ENCODE measurements at places on chromosomes 7 and 10.

DNA sequence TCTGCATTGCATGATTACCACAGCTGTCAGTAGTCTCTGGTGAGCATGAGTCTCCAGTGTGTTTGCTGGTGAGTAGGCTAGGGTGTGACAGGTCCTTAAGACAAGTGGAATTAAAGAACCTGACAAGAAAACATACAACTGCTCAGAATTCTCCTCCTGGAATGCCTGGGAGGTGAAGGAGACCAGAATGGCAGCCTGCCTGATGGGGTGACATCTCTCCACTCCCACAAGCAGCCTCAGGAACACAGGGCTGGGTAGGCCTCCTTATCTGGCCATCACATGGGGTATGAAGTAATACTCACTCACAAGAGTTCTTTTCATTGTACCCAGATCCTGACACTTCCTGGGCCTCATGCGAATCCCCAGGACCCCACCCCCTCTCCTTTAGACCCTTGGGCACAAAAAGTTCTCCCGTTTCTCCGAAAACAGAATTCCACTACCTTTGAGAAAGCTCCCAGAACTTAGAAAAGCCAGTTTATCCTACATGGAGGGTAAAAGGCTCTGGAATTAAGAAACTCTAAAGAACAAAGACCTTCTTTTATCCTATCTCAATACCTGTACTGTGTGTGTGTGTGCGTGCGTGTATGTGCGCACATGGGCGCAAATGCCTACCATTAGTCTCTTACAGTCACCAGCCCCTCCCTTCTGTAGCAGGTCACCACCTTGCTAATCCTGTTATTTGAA, 33.4 kb upstream of the C1GALT1 start:
- DNase-seq: no peak

GRCh38 chr7:132504852-132505251, 71.4 kb downstream of the PLXNA4 start:
- DNase-seq: no peak

GRCh38 chr7:137538361-137538762, 194.8 kb upstream of the PTN start:
- DNase-seq: no peak

DNA sequence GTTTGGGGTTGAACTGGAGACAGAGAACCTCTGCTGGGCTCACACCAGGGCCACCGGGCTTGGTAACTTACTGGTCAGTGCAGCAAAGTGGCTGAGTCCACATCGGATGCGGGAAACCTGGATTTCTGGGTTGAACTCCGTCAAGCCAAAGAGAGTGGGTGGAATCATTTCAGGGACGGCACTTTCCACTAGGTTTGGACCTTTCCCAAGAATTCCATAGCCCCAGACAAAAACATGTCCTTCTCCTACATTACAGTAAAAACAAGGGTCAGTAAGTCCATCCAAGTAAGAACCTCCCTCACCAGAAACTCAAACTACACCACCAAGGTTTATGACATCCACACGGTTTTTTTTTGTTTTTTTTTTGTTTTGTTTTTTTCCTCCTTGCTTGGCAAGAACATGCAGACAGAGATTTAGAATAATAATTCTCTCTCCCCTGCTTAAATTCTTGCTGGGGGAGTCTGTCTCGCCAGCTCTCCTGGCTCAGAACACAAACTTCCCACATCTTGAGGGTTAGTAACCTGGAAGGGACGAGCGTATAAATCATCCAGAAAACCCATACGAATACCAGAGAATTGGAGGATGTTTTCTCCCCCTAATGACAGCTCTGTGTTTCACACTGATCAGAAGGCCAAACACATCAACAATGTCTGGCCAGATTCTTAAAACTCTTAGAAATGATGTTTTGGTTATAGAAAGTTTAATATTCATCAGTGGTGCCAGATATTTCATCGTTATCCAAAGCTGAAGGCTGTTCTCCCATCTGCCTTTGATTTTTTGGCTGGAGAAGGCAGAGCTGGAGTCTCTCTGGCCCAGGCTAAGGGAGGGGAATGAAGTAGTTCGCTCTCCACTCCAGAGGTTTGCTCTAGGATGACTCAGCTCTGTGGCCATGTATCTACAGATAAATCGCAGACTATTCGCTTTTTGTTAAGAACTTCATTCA, 17.5 kb downstream of the RCC1L start:
- no peak for DNase-seq

GRCh38 chr7:124322561-124322960, 289.7 kb upstream of the TMEM229A start:
- DNase-seq: no peak

GRCh38 chr10:99433378-99434020, 3.1 kb upstream of the GOT1 start:
- no peak for DNase-seq

DNA sequence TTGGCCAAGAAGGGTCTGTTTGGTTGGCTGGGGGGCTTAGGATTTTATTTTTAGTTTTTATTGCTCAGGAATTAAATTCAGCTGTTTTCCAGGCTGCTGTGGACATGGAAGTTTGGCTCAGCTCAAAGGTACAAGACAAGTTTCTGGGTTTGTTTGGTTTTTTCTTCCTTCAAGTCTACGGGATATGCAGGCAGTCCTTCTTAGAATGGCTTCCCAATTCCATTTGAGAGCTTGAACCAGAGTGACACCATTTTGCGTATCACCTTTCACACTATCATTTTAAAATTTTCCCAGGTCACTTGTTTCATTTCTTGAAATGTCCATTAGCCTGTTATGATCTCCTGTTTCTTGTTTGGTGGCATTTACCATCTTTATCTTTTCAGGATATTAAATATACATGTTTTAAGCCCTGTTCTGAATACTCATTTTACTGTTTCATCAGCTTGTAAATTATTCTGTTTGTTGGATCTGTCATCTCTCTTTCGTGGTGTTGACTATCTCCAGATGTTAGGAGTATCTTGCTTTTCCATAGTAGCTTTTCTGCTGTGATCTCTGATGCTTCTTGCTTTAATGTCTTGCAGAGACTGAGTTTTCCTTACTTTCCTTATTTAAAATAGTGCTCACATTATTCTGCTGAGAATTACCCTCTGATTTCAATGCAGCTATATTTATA, 9.4 kb upstream of the TMEM168 start:
- DNase-seq: no peak

- no peak for DNase-seq
These were observed 69.7 kb downstream of the CALML3 start for GRCh38 chr10:5594271-5595049.

GRCh38 chr10:128326251-128326650, 200.0 kb upstream of the MKI67 start:
- no peak for DNase-seq

GRCh38 chr7:146956321-146956720, 839.7 kb downstream of the CNTNAP2 start:
- no peak for DNase-seq

DNA sequence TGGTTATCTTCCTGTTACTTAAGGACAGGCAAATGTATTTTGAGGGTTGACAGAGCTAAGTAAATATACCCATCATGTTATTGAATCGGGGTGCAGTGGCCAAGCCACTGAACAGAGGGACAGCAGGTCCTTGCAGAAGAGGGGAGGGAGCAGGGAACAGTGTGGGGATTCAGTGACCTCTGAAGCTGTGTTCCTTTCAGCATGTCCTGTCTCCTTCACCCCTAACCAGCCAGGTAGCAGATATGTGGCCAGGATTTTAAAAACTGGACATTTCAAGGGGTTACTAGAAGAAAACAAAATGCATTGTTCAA, 12.7 kb downstream of the ANK3 start:
- DNase-seq: no peak

DNA sequence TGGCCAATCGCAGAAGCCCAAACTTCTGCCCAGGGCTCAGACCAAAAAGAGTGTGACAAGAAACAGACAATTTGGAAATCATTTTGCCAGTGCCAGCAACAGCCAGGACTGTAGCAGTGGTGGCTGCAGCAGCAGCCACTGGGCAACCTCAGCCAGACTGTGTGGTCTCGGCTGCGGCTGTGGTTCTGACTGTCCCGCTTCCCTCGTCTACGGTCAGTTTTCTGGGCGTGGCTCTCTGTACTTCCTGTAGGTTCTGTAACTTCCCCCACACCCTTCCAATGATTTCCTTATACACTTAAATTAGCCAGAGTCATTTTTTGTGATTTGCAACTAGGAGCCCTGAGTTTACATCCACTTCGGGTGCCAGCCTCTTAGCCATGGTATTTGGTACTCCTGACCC, 39.9 kb downstream of the CYTH3 start:
- DNase-seq: no peak

DNA sequence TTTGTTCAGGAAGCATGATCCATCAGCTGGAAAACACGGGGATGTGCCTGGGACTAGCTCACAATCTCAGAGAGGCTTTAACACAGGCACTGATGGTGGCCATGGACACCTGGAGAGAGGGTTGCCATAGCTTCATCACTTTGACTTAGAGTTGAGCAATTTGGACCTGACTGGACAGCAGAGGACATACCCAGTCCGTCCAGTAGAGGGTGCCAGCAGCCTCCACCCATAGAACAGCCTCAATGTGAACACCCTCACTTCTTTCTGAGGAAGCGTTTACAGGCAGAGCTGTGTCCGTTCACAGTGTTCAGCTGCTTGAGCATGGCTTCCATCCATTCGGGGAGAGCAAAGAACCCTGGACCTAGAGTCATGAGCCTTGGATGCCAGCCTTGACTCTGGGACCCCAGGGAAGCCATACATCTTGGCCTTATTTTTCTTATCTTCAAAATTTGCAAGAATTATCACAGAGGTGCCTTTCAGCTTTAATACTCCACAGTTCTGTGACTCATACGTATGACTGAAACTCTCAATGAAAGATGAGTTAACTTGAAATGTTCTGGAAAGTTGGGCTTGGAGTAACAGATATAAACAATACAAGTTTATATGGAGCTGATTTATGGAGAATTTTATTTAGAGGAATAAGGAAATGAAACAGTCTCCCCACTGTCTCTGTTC, 302.9 kb upstream of the PODXL start:
- DNase-seq: peak; percentile 36

DNA sequence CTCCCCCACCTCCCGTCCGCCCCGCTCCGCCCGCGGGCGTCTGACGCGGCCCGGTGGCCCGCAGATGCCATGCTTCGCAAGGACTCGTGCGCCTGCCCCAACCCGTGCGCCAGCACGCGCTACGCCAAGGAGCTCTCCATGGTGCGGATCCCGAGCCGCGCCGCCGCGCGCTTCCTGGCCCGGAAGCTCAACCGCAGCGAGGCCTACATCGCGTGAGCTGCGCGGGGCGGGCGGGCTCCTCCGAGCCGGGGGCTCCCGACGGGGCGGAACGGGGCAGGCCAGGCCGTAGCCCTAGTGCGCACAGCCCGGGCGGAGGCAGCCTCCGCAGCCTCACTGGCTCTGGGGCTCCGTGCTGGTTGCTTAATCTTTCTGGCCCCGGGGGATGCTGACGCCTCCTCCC, 2.8 kb downstream of the ASIC3 start:
- peak; percentile 66 for DNase-seq

DNA sequence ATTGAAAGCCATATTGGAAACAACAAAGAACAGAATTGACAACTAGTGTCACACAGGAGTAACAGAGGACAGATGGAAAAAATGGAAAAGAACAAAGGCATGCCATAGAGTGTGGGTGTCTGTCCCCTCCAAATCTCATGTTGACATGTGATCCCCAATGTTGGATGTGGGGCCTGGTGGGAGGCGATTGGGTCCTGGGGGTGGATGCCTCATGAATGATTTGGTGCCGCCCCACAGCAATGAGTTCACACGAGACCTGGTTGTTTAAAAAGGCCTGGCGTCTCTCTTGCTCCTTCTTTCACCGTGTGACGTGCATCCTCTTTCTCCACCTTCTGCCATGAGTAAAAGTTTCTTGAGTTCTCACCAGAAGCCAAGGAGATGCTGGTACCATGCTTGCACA, 87.4 kb upstream of the GPR26 start:
- no peak for DNase-seq

- DNase-seq: no peak
These were observed 229.2 kb downstream of the GPAM start for GRCh38 chr10:111954386-111954785.

DNA sequence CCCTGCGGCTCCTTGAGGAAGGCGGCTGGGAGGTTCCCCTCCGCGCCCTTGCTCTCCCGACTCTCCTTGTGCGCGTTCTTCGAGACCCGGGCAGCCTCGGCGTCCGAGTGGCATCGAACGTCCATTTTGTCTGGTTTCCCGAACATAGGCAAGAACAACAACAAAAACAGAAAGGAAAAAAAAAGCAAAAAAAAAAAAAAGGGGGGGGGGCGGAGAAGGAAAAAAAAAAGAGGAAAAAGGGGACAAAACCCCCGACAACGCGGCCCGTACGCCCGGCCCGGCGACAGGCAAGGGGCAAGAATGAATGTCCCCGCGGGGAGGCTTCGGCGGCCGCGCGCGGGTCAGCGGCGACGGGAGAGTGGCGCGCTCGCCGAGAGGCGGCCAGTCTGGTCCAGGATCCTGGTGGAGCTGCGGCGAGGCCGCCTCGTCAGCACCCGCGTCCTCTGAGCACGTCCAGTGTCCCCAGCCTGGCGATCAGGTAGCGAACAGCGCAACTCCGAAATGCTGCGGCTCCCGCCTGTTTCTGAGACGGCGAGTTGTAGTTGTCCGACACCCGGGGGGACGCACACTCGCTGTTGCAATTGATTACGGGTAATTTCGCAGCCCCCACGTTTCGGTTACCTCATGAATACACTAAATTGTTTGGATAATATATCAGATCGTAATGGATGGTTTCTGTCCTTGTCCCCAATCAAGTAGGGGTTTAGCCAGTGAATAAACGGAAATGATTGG, at the start of gene VAX1:
Gene VAX1 (minus strand): TSS at position 360 of the 732 bp plus-strand sequence. CDS start 214 bp downstream, at position 146.
- no peak for DNase-seq

DNA sequence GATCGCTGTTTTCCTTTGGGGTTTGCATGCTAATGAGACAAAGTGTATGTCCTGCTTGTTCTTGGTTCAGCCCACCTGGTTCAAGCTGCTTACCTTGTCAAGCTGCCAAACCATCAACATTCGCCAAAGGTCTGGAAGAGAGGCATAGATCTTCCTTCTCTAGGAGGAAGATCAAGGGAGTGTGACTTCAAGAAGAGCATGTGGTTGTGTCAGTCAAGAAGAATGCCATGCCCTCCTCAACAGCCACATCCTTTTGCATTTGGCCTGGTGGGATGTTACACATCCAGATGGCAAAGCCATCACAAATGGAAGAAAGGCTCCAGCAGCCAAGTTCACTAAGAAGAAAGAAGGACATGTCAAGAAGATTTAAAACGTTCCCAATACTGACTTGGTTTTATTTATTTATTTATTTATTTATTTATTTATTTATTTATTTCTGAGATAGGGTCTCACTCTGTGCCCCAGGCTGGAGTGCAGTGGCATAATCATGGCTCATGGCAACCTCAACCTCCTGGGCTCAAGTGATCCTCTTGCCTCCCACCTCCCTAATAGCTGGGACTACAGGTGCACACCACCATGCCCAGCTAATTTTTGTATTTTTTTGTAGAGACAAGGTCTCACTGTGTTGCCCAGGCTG, 5.1 kb upstream of the PIP4K2A start:
- DNase-seq: no peak

GRCh38 chr7:143147070-143147469, 15.2 kb downstream of the PIP start:
- no peak for DNase-seq

All from activated naive CD4-positive, alpha-beta T cell treated with anti-CD3 and anti-CD28 coated beads, Interleukin-2, amount 50 U/mL, for 16 hours (primary cell).